ENCODE measurements at places on chromosomes 7 and 10. TPM values are rescaled to one million over a fixed set of nuclear protein-coding genes. Genes with fewer than 3 reads are reported as not detected.

DNA sequence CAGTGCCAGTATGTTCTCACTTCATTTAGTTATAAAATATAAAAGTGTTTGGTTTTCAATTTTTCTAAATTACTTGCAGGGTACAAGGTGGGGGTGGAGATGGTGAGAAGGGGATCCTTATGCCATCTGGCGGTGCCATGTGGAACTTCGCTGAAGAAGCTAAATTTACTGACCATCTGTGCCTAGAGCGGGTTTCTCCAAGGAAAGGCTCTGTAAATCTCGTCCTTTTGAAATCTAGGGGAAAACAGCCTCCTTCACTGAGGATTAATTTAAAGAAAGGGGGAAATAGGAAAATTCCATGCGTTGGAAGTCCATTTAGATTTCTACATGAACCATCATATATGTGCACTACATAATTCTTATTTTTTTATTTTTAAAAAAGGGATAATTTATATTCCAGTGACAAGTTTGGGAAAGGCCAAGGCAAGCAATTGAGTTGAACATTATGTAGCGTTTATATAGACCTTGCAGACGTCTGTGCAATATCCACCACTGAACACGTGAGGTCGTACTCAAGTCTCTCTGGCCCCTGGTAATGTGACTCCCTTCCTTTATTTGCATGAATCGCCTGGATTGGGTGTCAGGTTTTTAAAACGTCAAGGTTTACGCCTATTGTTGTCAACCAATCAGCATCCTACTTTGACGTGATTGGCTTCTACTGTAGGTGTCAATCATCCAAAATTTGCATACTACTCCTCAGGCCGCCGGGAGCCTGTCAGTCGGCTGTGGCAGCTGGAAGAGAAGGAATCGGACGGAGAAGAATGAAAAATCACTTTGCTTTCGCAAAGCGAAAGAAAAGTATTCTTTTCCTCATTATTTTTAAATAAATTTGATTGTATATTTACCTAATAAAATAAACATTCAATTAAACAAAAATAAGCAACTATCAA, 297.1 kb upstream of the NFE2L3 start:
- DNase-seq: peak; percentile 71

- no peak for DNase-seq
Observed at GRCh38 chr7:128197589-128197988, 43.5 kb upstream of the LEP start.

C10orf67 gene
- 0.32 TPM for total RNA-seq

DNA sequence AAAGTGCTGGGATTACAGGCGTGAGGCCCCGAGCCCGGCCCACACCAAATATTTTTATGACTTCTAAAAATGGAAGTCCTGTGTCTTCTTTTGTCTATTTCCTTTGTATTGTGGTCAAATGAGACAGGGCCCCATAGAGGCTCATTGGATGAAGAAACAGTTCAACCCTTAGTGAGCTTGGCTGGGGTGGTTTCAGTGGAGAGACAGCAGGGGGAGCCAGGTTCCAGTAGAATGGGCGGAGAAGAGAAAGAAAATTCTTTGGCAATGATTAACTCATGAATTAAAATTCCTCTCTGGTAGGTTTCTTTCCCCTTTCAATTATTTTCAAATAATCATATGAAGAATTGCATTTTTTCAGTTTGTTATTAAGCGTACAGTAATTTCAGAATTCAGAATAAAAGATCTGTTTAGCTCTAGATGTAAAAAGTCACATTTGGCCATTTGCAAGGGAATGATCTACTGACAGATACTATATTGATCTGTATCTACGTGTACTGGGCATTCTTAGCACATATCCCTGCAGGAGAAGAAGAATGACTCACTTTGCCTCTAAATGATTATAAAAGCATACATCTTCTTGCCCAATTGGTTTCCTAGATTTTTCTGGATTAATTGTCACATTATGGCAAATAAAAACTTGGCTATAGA, 43.2 kb downstream of the PNLIPRP3 start:
- DNase-seq: no peak

SPDYE2 gene
- total RNA-seq: not detected

DNA sequence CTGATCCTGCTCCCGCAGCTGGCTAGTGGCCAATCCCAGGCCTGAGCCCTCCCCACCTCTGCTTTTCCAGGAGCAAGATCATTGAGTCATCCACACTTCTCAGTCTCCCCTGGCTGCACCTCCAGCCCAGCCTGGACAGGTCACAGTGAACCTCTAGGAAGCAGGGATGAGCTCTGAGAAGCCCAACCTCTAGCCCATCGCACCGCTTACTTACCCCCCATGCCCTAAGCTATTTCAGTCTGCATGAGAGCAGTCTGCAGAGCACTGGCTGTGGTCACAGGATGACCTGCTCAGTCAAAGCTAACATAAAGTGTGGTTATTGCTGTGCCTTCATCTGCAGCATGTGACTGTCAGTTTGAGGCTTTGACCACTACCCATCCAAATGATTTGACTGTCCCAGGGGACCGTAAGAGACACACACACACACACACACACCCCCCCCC, 129.2 kb downstream of the SORBS1 start:
- DNase-seq: no peak

DNA sequence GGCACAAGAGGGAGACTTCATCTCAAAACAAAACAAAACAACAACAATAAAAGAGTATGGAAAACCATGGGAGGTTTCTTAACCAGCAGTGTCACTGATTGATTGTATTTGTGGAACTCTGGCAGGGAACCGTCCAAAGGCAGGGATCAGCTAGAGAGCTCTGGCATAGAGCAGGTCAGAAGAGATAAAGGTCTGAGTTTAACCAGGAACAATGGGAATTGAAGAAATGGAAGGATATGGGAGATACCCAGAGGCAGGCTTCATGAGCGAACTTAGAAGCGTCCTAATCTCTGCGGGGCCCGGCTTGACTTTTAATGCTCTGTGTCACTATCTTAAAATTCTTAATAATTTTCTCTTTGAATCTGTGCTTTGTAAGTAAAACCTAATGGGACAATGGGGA, 10.4 kb upstream of the FAM3C start:
- no peak for DNase-seq

HOXA2 gene
- not detected for total RNA-seq

DNA sequence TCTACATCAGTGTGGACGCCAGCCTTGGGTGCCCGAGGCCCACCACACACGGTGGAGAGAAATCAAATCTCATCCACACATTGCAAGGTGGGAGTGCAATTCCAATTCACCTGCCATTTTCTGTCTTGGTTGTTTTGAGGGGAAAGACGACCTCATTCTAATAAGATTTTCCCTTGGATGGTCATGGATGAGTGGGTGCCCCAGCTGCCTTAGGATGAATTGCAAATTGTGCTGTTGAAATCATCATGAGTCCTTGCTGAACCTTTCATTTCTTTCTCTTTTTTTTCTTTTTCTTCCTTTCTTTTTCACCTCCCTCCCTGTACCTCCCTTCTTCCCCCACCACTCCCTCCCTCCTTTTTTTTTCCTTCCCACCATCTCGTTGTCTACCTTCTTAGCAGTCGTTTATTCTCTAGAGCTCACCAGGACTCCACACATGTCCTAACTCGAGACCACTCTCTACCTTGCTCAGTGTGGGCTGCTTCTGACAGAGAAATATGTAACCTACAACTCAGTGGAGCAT, 266.9 kb upstream of the NFE2L3 start:
- no peak for DNase-seq

AGR3 gene
- total RNA-seq: not detected

DNA sequence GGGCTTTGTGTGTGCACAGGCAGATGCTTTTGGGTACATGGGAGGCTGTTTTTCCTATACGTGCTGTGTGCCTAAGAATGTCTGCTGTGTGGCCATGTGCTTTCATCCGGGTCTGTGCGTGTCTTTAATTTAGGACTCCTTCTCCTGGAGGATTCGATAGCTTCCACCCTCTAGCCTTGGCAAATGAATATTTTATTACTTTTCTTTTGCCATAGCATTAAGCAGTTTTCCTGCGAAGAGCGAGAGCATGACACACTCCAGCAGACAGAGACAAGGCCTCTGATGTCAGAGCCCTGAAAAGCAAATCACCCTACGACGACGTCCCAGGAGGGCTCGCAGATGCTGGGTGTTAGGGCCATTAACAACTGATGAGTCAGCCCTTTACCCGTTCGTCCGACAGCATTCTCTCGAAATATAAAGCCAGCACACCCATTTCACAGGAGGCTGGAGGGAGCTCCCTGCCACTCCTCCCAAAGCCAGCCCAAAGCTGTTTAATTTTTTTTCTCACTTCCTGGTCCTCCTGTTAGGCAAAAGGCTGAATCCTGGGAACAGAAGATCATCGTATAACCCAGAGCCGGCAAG, 311.3 kb upstream of the ZMIZ1 start:
- no peak for DNase-seq

- DNase-seq: no peak
Observed at GRCh38 chr10:96422525-96422924, 63.7 kb upstream of the OPALIN start.

MEIG1 gene
- 0.79 TPM for total RNA-seq

DNA sequence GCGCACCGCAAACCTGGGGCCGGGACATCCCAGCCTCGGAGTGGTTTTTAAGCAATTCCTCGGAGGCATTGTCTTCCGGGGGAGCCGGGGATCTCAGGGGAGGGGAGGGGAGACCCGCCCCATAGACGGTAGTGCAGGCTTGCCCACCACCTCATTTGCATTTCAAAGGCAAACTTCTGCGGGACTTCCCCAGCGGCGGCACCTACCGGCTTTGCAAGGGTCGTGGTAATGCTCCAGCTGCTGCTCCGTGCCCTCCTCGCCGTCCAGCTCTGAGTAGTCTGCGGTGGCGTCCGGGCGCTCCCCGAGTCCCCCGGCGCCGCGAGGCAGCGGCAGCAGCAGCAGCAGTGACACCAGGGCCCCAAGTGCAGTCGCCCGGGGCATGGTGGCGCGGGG, 425 bp downstream of the TLL2 start:
- DNase-seq: peak; percentile 66

GRCh38 chr7:32025381-32026082, 44.7 kb downstream of the PDE1C start:
- DNase-seq: no peak

RGR gene
- not detected for total RNA-seq

DNA sequence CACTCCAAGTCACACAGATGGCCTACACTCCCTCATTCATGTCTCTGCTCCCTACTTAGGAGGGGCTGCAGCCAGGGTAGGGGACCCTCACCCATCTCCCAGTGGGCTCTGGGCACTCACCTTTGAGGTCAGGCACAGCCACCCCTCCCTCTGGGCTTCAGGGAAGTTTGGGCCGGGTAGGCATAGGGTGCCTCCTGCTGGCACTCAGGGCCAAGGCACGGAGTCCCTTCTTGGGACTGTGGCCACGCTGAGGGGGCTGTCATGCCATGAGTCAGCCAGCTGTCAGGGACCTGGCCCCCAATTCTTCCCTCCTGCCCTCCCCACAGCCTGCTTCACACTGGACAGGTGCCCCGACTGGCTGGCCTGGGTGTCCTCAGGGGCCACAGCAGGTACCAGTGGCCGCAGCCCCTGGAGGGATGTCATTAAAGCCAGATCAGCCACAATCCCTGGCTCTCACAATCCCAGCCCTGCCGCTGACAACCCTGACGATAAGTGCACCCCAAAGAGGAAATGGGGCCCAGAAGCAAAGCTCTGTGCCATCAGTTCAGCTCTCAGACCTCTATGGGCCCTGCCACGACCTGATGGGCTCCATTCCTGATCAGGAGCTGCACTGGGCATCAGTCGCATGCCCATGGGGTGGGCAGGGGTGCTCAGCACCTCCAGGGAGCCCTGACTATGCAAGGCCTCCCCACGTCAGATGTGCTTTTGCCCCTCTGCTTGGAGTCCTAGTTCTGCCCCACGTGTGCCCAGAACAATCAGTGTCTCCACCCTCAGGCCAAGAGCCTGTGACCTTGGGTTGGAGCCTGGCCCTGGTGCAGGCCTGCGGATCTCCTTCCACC, 34.1 kb upstream of the RET start:
- DNase-seq: no peak

- no peak for DNase-seq
Observed at GRCh38 chr7:22460363-22460988, 39.5 kb downstream of the STEAP1B start.

GRCh38 chr10:33102071-33102470, 144.0 kb upstream of the ITGB1 start:
- DNase-seq: no peak

DNA sequence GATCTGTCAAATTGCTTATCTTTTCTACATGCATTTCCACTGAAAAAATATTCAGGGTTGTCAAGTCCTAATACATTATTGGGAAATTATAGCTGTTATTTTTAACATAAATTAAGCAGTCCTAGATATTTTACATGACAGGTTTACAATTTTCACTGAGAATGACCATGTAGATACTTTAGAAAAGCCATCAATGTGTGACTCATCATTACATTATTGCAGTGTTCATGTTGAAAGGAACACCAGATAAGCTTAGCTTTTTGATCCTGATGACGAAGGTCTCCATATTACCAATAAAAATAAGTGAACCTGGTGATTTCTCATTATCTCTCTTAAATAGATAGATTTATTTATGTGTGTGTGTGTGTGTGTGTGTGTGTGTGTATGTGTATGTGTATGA, 529.5 kb upstream of the PCDH15 start:
- no peak for DNase-seq

DNA sequence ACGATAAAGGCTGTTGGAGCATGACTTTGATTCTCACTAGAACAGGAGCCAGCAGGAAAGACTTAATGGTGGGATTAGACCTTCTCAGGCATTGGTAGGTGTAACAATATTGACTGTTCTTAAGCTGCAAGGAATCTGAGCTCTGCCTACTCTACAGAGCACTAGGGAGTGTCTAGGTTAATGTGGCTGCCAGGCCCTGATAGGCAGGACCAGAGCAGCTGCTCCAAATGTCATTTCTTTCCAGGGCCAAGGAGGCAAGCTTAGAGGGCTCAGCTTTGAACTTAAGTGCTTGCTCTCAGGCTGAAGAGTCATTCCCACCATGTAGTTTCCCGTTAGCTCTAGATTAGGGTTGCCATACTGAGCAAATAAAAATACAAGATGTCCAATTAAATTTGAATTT, 96.8 kb downstream of the RAB18 start:
- DNase-seq: no peak

DNA sequence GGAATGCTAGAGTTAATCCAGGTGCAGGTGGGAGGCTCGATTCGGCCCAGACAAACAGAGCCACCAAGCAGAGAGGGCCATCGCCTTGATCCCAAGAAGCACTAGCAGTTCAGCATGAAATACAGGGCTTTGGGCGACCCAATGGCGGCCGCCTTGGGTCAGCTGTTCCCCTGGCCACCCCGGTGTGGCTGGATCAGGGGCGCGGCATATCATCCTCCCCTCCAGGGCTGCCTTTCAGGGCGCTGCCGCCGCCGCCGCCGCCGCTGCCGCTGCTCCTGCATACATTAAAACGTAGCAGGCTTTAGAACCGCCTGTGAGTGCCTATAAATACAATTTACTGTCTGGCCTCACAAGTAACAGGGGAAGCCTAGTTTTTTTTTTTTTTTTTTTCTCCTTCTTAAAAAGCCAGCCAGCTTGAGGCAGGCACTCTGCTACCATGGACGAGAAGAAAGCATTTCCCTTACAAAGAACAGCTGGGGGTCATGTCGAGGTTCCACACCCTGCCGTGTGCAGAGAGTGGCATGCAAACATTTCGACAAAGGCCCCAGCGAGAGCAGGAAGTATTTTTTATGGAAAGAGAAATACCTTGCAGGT, 57.7 kb upstream of the EFCAB10 start:
- no peak for DNase-seq

Measured in activated CD8-positive, alpha-beta T cell treated with anti-CD3 and anti-CD28 coated beads for 36 hours (primary cell).